Ascending aorta (tissue), 2 donors: ENCODE measurements at places on chromosomes 1 and 21.

- H3K27ac ChIP-seq, result no peak overlapping the region
- H3K4me3 ChIP-seq, result no peak overlapping the region
- no peaks in the 10 kb centered on the region for H3K4me1 ChIP-seq
- H3K27me3 ChIP-seq, result no peaks in the 10 kb centered on the region
Measured at GRCh38 chr1:104259481-104259880, 509.8 kb downstream of the AMY1C start.

DNA sequence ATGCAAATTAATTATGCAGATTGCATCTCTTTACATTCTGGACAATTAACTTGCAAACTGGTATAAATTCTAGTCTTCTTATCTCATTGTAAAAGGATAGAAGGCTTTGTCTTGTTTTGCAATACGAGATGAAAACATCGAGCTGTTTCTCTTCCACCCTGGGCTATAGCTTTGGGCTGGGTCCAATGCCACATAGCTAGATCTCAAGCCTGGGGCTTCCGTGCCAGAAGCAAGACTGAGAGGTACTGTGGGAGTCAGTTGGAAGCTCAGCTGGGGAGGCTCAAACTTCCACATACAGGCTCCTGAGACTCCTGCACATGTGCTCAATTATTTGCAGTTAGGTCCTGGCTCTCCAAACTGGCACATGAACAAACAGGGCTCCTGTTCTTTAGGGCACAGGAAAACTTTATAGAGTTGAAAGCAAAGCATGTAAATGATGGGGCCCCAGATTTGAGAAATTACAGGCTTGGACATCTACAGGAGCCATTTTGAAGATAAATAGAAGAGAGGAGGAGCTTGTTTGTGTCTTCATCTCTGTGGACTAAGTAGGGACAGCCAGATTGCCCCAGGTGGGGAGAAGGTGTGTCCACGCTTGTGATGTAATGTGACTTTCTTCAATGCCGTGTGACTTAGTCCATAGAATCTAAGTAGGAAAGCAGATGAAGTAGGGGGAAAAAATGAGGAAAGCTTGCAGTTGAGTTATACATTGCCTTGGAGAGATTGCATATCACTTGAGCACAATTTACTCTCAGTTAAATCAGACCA, 65.9 kb upstream of the SIPA1L2 start:
- no peaks in the 10 kb centered on the region for H3K27me3 ChIP-seq
- no peaks in the 10 kb centered on the region for H3K4me1 ChIP-seq
- DNase-seq, result no peak
- H3K4me3 ChIP-seq, result no peak overlapping the region

DNA sequence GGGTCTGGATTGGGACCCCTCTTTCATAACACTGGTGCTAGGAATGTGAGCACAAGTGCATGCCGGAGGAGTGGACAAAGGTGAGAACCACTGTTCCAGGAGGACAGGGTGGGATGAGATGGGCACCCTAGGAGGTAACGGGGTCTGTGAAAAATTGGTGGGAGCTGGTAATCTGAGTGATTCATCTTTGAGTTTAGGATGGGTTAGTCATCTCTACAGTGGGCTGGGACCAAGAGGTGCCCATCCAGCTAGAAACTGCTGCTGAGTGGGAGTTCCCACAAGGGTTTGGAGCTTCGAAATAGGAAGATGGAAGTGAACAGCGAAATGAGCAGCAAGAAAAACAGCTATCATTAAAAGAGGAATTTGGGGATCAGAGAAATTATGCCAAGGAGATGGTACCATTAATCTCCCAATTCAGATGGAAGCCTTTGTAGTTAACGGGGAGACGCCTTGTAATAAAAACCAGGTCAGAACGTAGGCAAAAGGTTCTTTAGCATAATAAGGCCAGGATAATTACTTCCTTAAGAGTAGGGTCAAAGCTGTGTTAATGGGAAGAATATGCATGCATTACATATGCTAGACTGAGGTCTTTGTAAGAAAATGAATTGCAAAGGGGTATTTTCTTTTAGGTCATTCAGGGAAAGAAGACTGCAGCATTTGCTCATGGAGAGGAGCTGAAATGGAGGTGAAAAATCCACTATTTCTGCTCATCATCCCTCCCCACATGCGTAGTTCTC, 55.5 kb downstream of the OLFML3 start:
- no peaks in the 10 kb centered on the region for H3K27me3 ChIP-seq
- H3K27ac ChIP-seq, result no peak overlapping the region
- H3K4me1 ChIP-seq, result no peaks in the 10 kb centered on the region

DNA sequence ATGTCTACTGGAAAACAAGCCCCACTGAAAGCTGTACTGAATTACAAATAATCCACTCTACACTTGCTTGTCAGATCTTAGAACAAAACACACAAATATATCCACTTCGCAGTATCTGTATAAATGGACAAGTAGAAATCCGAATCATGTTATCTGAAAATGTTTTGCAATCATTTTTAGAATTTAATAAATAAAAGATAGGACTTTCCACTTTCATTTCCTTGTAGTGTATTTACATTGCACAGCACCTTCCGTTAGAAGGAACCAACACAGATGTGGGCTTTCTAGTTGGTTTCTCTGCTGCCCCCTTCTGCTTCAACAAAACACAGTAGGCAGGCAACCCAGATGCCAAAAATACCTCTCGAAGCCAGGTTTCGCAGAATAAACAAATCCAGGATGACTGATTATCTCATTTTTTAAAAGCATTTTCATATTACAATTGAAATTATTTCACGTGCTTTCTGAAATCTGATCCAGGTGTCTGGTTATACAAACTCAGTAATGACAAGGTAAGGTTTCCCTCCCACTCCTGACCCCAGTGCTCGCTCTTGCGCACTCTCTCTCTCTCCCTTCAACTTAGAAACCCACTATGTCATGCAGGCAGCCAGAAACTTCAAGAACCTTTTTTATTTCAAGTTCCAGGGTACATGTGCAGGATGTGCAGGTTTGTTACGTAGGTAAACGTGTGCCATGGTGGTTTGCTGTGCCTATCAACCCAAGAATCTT, 389.9 kb downstream of the SMYD3 start:
- no peaks in the 10 kb centered on the region for H3K27me3 ChIP-seq
- no peak for DNase-seq
- no peaks in the 10 kb centered on the region for H3K36me3 ChIP-seq
- H3K27ac ChIP-seq, result no peak overlapping the region
- no peak overlapping the region for H3K4me3 ChIP-seq

DNA sequence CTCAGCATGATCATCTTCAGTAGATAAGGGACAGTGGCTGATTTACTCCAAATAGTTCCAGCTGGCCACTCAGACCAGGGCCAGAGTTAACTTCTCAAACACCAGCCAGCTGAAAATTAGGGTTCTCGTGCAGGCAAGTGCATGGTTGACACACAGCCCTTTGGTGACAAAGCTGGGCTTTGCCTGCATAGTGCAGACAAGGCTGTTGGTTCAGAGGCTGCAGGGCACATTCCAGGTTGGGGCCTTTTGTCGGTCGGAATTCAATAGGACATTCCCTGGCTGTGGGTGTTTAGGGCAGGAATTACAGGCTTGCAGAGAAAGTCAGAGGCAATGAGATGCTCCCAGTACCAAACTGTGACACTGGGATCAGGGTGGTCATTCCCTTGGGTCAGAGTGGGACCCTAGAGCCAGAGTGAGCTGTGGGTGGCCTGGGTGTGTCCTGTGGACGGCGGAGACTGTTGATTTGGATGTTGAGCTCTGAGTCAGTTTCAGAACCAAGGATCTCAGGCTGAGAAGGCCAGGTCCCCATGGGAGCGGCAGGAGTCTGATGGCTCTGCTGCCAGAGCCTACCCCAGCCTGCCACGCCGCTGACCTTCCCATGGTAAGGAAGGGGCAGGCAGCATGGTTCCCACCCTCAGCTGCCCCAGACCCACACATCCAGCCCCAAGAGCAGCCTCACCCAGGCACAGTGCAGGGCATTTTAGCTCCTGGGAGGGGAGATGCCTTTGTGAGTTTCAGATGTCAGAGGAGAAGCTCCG, 56.2 kb downstream of the STUM start:
- H3K36me3 ChIP-seq, result no peaks in the 10 kb centered on the region
- DNase-seq, result no peak
- no peak overlapping the region for H3K27ac ChIP-seq
- peaks cover 15% of the 10 kb centered on the region for H3K4me1 ChIP-seq

DNA sequence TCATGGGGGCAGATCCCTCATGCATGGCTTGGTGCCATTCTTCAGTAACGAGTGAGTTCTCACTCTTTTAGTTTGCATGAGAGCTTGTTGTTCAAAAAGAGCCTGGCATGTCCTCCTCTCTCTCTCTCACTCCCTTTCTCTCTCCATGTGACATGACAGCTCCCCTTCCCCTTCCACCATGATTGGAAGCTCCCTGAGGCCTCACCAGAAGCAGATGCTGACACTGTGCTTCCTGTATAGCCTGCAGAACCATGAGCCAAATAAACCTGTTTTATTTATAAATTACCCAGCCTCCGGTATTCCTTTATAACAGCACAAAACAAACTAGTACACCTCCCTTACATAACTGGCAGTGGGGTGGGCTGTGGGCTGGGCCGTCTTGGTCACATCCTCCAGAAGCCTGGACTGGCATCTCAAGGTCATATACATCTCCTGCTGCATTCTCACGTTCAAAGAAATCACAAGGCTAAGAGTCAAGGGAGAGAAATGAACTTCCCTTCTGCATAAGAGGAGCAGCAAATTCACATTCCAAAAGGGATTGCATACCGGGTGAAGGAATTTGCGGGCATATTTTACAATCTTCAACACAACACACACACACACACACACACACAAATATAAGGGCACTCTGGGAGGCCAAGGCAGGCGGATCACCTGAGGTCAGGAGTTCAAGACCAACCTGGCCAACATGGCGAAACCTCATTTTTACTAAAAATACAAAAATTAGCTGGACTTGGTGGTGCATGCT, 2.3 kb upstream of the CCSAP start:
- no peaks in the 10 kb centered on the region for H3K36me3 ChIP-seq
- H3K27ac ChIP-seq, result no peak overlapping the region
- no peak for DNase-seq

GRCh38 chr1:224433701-224434672, 610 bp downstream of the WDR26 start:
- no peak for DNase-seq
- peak overlapping the region; percentile 100 for H3K27ac ChIP-seq

GRCh38 chr21:19712441-19712840, 1285.8 kb upstream of the NCAM2 start:
- H3K36me3 ChIP-seq, result no peaks in the 10 kb centered on the region
- DNase-seq, result no peak
- H3K27ac ChIP-seq, result no peak overlapping the region
- no peaks in the 10 kb centered on the region for H3K4me1 ChIP-seq
- H3K27me3 ChIP-seq, result no peaks in the 10 kb centered on the region
- no peak overlapping the region for H3K4me3 ChIP-seq

DNA sequence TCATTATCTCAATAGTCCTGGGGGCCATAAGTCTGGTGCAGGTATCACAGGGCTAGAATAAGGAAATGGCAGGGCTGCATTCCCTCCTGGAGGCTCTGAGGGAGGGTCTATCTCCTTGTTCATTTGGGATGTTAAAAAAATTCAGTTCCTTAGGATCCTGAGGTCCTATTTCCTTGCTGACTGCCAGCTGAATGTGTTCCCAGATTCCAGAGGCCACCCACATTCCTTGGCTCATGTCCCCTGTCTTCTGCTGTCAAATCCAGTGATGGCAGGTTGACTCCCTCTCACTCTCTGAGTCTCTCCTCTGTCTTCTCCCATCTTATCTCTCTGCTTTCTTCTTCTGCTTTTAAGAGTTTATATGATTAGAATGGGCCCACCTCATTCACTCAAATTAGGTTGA, 400.6 kb downstream of the PTPRU start:
- H3K4me3 ChIP-seq, result no peak overlapping the region
- H3K4me1 ChIP-seq, result no peaks in the 10 kb centered on the region

- H3K4me3 ChIP-seq, result peak overlapping the region; percentile 66
- no peak overlapping the region for H3K27ac ChIP-seq
- H3K27me3 ChIP-seq, result peaks cover 5% of the 10 kb centered on the region
- DNase-seq, result no peak
- peaks cover 12% of the 10 kb centered on the region for H3K36me3 ChIP-seq
Measured at GRCh38 chr1:27348861-27349783, 7.3 kb downstream of the SYTL1 start.

DNA sequence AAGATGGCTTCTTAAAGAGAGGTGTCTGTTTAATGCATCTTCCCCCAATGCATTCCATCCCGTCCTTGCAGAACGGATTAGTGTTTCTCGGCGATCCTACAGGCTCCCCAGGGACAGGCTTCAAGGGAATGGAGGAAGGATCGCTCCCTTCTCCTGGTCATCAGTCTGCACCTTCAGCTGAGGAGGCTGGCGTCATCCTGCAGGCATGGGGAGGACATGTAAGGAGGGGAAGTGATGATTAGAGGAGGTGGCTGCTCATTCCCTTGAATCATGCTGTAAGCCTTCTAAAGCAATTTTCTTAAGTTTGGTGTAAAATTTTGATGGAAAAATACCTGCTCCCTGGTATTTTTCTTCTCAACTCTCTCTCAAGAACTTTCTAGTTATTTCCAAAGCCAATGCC, 603.6 kb downstream of the NPHP4 start:
- H3K4me1 ChIP-seq, result no peaks in the 10 kb centered on the region
- no peak overlapping the region for H3K4me3 ChIP-seq
- H3K36me3 ChIP-seq, result no peaks in the 10 kb centered on the region
- no peak overlapping the region for H3K27ac ChIP-seq
- no peak for DNase-seq
- H3K27me3 ChIP-seq, result no peaks in the 10 kb centered on the region
